ENCODE measurements at places on chromosomes 7 and 10.

- no peak for DNase-seq
Observed at GRCh38 chr10:132554053-132554990, 16.7 kb downstream of the INPP5A start.

DNA sequence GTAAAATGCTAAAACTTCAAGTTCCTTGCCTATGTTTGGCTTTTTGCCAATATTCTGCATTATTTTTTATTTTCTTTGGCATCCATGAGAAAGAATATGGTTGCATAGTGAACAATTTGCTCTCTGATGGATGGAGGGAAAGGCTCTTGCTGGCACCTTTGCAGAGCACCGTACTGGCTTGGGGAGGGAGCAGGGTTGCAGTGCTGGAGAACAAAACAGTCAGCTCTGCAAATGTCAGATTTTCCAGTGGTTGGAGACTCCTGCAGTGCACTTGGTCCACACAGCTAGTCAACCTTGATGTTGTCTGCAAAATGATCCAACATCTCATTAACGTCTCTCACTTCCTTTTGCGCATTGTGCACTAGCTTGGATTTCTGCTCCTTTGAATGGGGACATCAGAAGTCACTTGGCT, 100.8 kb downstream of the ANLN start:
- no peak for DNase-seq

- DNase-seq, result no peak
Observed at GRCh38 chr7:31122649-31123058, 70.5 kb downstream of the ADCYAP1R1 start.

GRCh38 chr7:156001496-156002260, 189.4 kb upstream of the SHH start:
- DNase-seq, result no peak
